ENCODE measurements at places on chromosomes 16 and 17.

DNA sequence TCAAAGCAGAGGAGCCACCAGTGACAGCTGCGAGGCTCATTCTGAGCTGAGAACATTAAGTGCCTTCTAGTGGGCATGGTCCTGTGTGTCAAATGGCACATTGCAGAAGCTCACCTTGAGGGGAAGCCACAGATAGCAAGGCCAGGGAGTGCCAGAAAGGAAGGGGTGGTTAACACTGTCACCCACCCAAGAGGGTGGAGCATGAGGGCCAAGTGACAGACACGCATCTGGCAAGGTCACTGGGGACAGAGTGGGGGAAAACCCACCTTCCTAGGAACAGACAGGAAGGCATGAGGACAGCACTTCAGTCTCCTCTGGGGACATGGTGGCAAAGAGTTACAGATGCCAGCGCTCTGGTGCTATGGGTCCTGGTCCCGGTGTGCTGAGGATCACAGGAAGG is 22.1 kb downstream of the NUBP1 start:
- no peak for DNase-seq

GRCh38 chr16:68350813-68351350 is 40.1 kb downstream of the PRMT7 start:
- no peak for DNase-seq

DNA sequence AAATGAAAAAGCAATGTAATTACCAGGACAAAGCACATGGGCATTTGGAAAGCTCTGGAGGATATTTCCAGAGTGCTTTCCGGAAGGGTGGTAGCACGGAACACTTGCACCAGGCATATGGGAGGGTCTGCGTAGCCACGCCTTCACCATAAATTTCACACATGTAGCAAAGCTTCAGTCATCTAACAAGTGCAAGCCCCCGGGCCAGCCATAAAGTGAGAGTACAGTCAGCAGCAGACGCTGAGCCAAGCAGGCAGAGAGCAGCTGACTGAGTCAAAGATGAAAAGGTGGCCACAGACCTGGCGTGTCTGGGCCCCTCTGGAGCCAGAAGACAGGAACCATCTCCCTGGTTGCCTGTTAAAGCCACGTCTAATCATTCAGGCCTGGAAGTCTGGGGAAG is 130.6 kb downstream of the SEC14L1 start:
- DNase-seq, result no peak

- DNase-seq, result no peak
These were observed 15.0 kb upstream of the ATP2A3 start for GRCh38 chr17:3979290-3979611.

- DNase-seq, result no peak
These were observed 218.9 kb downstream of the USP22 start for GRCh38 chr17:20823905-20824304.

- no peak for DNase-seq
These were observed 39.7 kb downstream of the MRTFB start for GRCh38 chr16:14110728-14111251.

DNA sequence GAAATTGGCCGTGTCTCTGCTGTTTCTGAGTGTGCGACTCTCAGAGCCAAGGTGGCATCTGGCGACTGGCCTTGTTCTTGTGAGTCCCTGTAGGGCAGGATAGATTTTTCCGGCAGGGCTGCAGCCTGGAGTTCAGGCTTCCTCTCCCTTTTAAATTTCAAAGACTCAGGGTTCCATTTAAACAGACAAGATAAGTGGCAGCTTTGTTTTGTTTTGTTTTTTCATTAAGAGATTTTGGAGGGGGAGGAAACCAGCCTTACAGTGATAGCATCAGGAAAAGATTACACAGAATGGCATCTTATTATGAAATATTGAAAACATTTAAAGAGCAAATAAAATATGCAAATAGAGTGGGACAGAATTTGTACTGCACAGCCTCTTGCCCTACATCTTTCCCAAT is 151.3 kb downstream of the RPTOR start:
- DNase-seq, result no peak

Data from activated T-helper 1 cell treated with anti-CD3 and anti-CD28 coated beads, Interleukin-2, amount 50 U/mL, for 16 hours (primary cell).